ENCODE measurements at places on chromosomes 12 and 14.

GRCh38 chr12:132426349-132427173, 63.4 kb upstream of the FBRSL1 start:
- DNase-seq: no peak

DNA sequence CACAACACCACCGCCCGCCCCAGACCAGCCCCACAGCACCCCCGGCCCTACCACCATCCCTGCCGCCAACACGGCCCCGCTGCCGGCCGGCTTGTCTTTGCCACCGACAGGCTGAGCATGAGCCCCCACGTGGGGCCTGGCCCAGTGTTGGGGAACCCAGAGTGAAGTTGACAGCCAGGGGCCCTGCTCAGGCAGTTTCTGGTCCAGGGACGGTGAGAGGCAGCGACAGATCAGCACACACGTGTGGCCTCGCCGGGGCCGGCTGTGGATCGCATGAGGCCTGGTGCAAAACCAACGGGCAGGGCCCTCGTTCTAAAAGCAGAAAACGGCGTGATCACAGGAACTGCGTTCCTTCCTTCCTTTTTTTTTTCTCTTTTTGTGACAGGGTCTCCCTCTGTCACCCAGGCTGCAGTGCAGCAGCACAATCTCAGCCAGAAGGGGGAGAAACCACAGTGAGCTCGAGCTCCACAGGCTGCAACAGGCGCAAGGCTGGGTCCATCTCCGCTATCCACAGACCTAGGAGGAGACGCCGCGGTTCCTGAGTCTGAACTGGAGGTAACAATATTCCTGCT, 50.5 kb upstream of the FBRSL1 start:
- DNase-seq: no peak

GRCh38 chr14:62029569-62029924, 267.3 kb downstream of the SNAPC1 start:
- DNase-seq: no peak

DNA sequence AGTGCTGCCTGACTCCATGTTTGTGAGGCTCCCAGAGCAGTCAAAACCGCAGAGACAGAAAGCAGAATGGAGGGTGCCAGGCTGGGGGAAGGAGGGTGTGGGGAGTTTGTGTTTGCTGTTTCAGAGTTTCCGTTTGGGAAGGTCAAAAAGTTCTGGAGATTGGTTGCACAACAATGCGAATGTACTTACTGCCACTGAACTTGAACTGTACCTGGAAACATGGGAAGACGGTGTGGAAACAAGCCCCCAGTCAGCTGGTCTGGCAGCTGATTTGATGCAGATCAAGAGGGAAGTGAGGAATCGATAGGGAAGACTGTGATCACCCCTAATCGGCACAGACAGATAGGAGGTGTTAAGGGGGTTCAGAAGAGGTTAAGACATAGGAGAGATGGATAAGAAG, 35.3 kb upstream of the INF2 start:
- DNase-seq: no peak

- DNase-seq: no peak
These were observed 295.9 kb downstream of the DIO2 start for GRCh38 chr14:79915406-79915805.

GRCh38 chr12:52228931-52229330, 4.1 kb upstream of the KRT7 start:
- DNase-seq: no peak

DNA sequence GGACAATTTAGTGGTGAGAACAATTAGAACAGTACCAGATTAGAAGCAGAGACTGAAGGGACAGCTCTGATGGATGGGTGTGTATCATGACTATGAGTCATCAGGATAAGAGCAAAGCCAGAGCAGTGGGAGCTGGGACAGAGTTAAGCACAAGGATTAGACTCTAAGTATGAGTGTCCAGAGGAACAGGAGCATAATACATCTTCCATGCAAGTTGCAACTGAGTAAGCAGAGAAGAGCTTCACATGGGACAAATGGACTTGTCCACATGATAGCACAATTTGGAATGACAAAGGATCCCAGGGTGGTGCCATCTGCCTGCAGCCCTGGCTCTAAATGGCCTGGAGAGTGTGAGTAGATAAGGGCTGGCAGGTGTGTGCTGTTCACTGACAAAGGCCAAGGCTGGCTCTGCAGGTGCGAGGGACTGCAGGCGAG, 226.4 kb upstream of the CAND1 start:
- DNase-seq: no peak

- DNase-seq: no peak
These were observed 890 bp downstream of the SPTLC2 start for GRCh38 chr14:77615361-77616132.

GRCh38 chr14:46091819-46092218, 559.8 kb downstream of the RPL10L start:
- no peak for DNase-seq

DNA sequence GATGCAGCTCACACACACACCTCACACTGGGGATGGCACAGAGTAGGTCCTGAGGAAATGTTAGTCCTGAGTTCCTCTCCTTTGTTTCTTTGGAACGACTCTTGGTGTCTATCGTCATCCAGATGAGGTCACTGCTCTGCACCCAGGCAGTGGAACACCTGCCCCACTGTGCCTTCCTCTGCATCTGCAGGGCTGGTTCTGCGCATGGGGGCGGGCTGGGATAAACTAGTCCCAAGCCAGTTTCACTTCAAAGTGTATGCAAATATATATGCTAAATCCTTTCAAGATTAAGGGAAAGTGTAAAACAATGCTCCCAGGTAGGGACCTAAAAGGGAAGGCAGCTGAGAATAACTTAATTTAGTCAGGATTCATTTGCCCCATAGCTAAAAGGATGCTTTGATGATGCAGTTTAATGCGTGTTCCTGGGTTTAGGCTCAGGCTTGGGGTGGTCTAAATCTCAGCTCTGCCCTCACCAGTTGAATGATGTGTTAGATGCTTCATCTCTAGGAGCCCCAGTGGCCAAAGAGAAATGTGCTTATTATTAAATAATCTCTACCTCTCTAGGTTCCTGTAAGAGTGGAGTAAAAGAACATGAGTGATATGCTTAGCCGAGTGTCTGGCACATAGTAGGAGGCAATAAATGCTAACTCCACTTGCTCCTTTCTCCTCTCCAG, 47.1 kb upstream of the OVCH1 start:
- no peak for DNase-seq

- no peak for DNase-seq
These were observed 710.8 kb downstream of the DIO2 start for GRCh38 chr14:79500489-79500888.

DNA sequence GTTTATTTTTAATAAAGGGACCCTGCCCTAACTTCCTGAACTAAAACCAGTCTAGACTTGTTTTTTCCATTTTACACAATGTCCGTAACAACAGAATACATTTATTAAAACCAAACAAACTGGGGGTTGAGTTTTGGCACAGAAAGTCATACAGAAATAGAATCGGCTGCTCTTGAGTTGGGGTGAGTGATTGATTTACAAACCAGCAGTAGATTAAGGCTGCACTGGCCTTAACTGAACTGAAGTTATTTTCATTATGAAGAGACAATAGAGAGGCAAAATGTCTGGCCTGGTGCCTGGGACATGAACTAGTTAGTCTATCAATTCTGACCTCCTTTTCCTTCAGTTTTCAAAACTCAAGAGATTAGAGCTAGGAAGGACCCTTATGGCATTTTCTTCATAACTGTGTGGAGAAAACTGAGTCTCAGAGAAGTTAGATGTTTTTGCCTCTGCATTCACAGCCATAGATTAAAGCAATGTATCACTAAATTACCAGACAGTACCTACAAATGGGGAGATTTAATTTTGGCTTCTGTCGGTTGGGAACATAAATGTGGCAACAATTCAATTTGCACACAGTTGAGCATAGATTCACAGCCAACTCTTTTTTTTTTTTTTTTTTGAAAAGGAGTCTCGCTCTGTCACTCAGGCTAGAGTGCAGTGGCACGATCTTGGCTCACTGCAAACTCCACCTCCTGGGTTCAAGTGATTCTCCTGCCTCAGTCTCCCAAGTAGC, 19.8 kb upstream of the MGP start:
- DNase-seq: no peak

DNA sequence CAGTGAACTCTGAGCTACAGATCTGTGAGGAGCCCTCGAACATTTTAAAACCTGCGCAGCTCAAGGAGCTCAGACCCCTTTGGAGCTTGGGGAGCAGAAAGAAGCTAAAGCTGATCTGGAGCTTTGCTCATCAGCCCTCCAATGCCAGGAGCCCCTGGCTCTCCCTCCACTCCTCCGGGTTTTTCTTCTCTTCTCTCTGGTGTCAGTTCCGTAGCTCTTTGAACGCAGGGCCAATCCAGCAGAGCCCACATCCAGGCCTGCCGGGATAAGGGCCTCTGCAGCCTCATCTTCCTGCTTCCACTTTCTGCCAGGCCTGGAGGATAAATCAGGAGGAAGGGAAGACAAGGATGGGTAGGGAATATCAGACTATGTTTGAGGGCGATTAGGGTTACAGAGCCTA, 6.0 kb downstream of the HOXC4 start:
- no peak for DNase-seq

- DNase-seq: no peak
These were observed 21.4 kb downstream of the ZFC3H1 start for GRCh38 chr12:71642264-71642663.

- DNase-seq: no peak
These were observed 33.7 kb upstream of the TTC7B start for GRCh38 chr14:90849787-90850444.

- DNase-seq: peak; percentile 19
These were observed 17.7 kb downstream of the PSMC1 start for GRCh38 chr14:90274019-90274418.

- DNase-seq: no peak
These were observed 7.2 kb downstream of the TMEM19 start for GRCh38 chr12:71693126-71693525.

- DNase-seq: no peak
These were observed 13.0 kb upstream of the TRAF3 start for GRCh38 chr14:102764220-102764671.

- no peak for DNase-seq
These were observed 20.1 kb upstream of the DACT1 start for GRCh38 chr14:58617619-58618018.

GRCh38 chr12:6925239-6925539, 2.6 kb upstream of the ATN1 start:
- DNase-seq: no peak

DNA sequence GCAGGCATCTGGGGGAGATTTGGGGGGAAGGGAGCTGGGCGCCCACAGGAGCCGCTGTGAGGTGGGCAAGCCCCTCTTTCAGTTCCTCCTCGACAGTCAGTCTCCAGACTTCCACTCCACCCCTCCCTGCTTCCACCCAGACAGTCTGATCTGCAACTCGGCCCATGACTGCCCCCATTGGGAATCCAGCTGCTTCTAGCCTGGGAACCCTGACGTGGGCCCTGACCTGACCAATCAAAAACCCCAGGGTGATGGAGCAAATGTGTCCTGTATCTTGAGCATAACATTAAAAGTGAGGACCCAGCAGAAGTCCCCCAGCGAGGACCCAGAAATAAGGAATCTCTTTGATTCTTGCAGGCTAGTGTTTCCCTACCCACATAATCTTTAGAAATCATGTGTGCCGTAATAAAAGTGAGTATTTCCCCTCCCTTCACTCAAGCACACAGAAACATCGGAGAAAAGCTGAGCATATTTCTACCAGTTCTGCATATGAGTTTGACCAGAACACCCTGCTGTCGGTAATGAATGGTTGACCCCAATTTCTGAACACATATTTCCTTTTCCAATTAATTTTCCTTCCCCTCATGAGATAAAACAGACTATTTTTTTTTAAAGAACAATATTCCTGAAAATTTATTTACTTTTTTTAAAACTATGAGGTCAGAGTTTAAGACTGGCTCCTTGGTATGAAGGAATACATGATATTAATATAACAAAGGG, 6.4 kb downstream of the SSH1 start:
- DNase-seq: no peak

All from HuH-7.5 (cell line).